Fibroblast of villous mesenchyme (primary cell): ENCODE measurements at places on chromosomes 5 and 9. TPM values are rescaled to one million over a fixed set of nuclear protein-coding genes. Genes with fewer than 3 reads are reported as not detected.
A peak's percentile ranks its signal among the peaks of the same experiment; 100 is the strongest.

- peak; percentile 84 for DNase-seq
Observed at GRCh38 chr9:36401164-36401740, 1.2 kb upstream of the RNF38 start.

DNA sequence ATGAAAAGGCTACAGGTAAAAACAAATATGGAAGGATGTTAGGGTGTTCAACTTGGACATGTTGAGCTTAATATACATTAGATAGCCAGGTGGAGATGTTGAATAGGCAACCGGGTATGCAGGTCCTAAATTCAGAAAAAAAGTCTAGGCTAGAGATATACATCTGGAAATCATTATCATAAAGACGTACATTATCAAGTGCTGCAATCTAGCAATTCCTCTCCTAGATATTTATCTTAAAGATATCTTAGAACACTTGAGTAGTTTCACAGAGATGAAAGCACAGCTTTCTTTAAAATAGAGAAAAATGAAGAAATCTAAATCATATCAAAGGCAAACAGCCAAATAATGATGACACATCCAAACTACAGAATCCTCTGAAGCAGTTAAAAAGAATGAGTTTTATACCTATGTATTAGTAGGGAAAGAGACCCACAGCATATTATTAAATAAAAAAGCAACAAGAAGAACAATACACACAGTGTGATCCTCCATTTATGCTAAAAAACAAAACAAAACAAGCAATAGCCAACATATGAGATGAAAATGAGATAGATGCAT, 3.8 kb downstream of the NUDCD2 start:
- no peak for DNase-seq

- DNase-seq = peak; percentile 77
Observed at GRCh38 chr5:122845229-122846050, at the start of gene SNX24. Gene SNX24 (plus strand): TSS chr5:122845613. CDS start chr5:122845634, 21 bp downstream.

GRCh38 chr5:110463106-110463505, 263.4 kb downstream of the TMEM232 start:
- peak; percentile 37 for DNase-seq

DNA sequence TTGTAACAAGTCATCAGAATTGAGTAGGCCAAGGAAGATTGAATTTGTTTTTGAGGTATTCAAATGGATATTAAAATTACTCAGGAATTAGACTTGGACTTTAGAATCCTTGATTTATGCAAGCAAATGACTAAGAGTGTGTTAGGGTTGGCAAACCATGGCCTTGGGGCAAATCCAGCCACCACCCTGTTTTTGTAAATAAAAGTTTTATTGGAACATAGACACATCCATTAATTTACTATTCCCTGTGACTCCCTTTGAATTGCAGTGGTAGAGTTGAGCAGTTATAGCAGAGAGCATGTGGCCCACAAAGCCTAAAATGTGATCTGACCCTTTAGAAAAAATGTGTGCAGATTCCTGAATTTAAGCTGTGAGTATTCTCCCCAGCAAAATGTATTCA, 115.6 kb downstream of the WDR70 start:
- peak; percentile 28 for DNase-seq

- DNase-seq = no peak
Observed at GRCh38 chr9:107620236-107620635, 130.7 kb upstream of the KLF4 start.

The SEMA6A gene
- total RNA-seq = 0.97 and 2.2 TPM in 2 replicates

DNA sequence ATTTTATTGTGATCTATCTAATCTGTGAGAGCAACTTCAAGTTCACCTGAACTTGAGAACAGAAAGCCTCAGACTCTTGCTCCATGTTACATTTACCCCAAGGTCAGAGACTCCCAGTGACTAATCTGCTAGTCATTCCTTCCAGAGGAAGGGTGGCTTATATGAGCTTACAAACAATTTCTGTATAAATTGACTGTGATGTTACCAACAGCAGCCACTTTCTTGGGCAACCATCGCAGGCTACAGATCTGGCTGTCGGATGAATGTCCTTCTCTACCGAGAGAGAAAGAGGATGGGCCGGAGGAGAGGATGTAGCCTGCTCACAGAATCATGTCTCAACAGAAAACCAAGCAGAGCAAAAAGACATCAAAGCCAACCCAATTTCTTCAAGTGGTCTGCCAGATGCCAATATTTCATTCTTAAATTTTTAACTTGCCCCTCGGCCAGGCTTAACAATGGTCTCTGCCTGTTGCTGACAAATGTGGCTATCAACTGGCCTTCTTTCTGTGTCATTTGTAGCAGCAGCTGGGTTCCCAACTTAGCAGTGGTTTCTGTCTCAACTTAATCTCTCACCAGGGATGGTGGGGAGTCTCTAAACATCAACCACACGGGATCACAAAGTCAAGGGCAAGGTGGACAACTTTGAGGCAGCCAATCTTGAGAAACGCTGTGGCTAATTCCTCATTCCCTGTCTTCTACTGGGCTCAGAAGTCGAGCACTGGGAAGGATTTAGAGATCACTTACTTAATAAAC, 81.3 kb downstream of the RAPGEF1 start:
- peak; percentile 96 for DNase-seq
